ENCODE measurements at places on chromosomes 12 and 14. TPM values are rescaled to one million over a fixed set of nuclear protein-coding genes. Genes with fewer than 3 reads are reported as not detected.

- no peak for DNase-seq
Observed at GRCh38 chr14:83342590-83342989, 1808.9 kb upstream of the SEL1L start.

The BDKRB2 gene
- total RNA-seq = 1.2 TPM

The NOC4L gene
- 14.5 TPM for total RNA-seq

- DNase-seq = no peak
Observed at GRCh38 chr14:57502586-57503254, 9.1 kb upstream of the CCDC198 start.
